ENCODE measurements at places on chromosomes 4 and X. TPM values are rescaled to one million over a fixed set of nuclear protein-coding genes. Genes with fewer than 3 reads are reported as not detected.

Gene ADGRL3
- 1.8 TPM for total RNA-seq

Gene RAI2
- 6.7 TPM for total RNA-seq

Gene GRIA2
- 0.30 TPM for total RNA-seq

Gene RBMXL3
- not detected for total RNA-seq

Gene POLN
- total RNA-seq, result 0.30 TPM

Gene ADH7
- 0.34 TPM for total RNA-seq

Gene MGAT4D
- total RNA-seq, result not detected

Gene SLC34A2
- total RNA-seq, result 4.0 TPM

Gene UGT2A1
- 0.95 TPM for total RNA-seq

DNA sequence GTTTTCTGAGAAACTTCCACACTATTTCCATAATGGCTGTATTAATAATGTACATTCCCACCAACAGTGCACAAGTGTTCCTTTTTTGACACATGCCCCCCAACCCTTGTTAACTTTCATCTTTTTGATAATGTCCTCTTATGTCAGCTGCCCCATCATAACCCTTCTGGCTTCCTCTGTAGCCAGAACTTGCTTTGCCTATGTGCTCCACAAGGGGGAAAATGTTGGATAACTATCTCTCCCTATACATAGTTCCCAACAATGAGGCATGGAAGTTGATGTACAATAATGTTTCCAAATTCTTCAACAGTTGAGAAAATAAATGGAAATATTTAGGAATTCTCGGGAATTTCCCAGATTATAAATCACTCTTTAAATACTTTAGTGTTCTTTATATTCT is 142.9 kb downstream of the ASB9 start:
- no peak for DNase-seq

DNA sequence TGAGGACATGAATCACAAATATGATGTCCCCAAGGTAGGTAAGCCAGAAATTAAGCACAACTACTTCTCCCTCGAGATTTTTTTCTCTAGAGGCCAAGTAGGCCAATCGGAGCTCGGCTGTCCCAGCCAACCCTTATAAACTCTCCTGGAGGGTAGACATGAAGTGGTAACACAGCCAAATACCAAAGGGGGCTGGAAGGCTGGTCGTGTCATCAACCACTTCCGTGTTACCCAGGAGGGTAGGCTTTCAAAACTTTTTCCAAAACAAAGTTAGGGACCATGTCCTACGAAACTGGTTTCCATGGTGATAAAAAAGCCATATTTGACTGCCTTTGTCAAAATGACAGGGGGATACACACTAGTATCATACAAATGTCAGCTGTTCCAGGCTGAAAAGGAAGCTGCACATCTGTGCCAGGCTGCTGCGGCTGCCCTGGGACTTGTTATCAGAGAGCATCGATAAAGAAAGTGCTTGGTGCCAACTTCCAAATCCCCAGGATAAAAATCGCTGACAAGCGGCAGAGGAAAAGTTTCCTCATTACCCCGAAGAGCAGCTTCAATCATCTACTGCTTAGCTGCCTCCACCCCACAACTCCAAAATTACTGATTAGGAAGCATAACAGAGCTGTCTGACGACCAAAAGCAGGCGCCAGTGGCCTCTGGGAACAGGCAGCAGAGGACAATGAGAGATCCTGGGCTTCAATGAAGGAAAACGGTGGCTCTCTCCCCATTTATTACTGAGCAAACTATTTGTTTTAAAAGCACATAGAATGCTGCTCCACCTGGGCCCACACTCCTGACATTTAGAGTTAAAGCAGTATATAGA is 20.8 kb downstream of the BCOR start:
- no peak for DNase-seq

- DNase-seq, result no peak
Observed at GRCh38 chr4:12672303-12672702, 811.8 kb downstream of the RAB28 start.

- DNase-seq, result no peak
Observed at GRCh38 chr4:94032754-94033153, 174.9 kb upstream of the SMARCAD1 start.

GRCh38 chr4:147772459-147772969 is 40.6 kb downstream of the ARHGAP10 start:
- DNase-seq, result no peak

DNA sequence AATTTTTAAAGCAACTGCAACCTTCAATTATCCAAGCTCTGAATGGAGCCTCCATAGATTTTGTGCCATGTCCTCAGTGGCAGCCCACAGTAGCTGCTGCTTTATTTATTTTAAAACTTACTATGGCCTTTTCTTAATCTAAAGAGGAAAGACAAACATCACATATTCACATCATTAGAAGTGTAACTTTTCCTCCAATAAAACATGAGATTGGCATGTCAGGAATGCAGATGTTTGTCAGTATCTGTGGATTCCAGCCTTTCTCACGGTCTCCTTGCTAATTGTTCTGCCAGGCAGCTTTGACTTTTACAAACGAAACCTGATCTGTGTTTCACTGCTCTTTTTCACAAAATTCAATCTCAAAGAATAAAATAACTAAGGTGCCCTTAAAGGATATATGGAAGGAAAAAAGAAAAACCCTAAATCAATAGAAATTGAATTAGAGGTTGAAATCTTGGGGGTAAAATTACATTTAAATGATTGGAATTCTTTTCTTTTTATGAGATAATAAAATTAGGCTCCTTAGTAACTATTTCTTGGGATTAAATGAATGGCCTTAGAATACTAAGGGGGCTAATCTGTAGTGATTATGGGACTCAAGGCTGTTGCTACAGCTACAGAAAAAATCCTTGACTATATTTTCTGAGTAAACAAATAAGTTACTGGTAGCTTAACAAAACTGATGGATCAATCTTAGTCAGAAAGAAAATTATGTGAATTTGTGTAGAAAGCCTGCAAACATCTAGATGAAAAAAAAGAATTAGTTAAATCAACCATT is 151.3 kb downstream of the RTL9 start:
- DNase-seq, result no peak

GRCh38 chr4:183342541-183343533 is 20.6 kb upstream of the CLDN24 start:
- no peak for DNase-seq

DNA sequence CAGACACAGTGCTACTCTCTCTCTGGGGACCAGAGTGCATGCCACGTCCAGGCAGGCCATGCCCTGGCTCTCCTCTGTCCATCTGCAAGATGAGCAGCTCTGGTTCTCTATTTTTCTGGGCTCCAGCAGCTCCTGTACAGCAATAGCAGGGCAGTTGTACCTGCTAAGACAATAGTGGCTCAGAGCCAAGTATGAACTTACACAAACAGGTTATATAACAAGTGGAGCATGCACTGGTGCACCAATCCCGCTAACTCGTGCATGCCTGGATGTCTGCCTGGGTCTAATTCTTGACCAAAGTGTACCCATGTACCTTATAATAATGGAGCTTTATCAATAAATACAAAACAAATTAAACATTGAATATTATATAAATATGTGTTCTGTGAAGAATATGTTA is 392.3 kb downstream of the CENPC start:
- no peak for DNase-seq

GRCh38 chrX:137548261-137548660 is 17.7 kb upstream of the ZIC3 start:
- DNase-seq, result no peak

- DNase-seq, result no peak
Observed at GRCh38 chr4:70816894-70817293, 22.8 kb downstream of the GRSF1 start.

DNA sequence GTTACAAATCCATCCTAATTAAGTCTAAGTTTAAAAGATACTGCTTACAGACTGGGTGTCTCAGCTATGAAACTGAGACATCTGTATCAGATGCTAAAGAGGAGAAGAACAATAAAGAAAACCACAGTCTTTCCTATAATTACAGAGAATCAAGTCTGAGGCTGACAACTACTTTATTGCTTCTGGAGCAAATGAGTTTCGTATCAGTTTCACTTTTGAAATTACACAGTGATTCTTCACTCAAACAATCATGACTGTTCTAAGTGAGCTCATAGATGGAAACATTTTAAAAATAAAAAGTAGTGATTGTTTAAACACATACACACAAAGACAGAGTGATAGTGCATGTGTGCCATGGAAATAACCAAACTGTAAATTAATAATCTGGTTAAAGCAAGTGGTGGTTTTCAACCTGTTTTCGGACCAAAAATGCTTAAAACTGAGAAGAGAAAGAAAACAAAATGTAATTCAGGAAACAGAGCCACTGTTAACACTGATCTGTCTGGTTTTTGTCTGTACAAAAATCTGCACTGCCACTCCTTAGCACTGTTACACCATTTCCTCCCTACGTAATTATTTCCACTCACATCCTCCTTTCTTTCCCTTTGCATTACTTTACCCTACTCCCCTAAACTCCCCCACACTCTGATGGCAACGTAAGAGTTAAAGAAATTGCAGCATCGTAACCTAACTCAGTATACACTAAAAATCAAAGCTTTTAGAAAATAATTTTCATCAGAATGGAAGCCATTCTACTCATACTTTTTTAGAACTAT is 12.5 kb downstream of the RFC1 start:
- no peak for DNase-seq

- DNase-seq, result peak; percentile 88
Observed at GRCh38 chr4:5711479-5712184, 631 bp downstream of the EVC start.

GRCh38 chr4:8356856-8357255 is 83.7 kb downstream of the ACOX3 start:
- no peak for DNase-seq
